Omental fat pad (tissue), 4 donors: ENCODE measurements at places on chromosomes 13 and 19. TPM values are rescaled to one million over a fixed set of nuclear protein-coding genes. Genes with fewer than 3 reads are reported as not detected.

Gene IZUMO2
- not detected for total RNA-seq

Gene SIGLECL1
- total RNA-seq = not detected

Gene STOML3
- not detected for total RNA-seq

Gene PTGIR
- 4.8 TPM for total RNA-seq
